ENCODE measurements at places on chromosomes 11 and 22.
A peak's percentile ranks its signal among the peaks of the same experiment; 100 is the strongest.

DNA sequence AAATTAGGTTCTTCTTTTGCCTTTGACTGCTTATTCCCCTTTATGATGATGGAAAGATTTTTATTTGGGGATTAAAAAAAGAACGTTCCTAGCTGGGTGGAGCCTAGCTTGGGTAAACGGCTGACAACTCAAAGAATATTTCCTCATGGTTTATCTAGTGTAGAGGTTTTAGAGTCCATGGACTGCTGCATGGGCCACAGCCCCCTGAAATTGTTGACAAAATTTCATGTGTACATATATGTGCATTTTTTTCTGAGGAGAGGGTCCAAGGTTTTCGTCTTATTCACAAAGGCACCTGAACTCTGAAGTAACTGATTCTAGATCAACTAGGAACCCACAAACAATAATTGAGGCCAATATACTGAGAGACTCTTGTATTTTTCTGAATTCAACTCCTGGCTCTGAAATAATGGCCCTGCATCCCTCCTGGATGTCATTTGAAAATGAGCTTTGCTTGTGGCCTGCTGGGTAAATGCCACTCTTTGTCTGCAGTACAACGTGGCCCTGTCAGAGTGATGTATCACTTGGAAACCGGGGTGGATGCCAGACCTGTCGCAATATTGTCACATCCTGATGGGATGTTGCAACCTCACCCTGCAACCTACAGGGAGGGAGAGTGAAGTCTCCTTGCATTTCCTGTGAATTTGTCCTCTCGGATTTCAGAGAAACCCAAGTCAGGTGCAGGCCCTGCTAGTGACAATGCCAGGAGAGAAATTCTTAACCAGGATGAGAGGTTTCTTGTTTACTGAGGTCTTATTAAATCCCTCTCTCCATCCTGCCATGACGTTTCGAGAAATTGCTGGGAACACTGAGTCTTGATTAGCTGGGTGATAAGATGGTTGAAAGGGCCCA is 33.8 kb downstream of the EHF start:
- peak; percentile 36 for DNase-seq

- no peak for DNase-seq
Measured at GRCh38 chr11:120546312-120547205, 35.0 kb downstream of the GRIK4 start.

DNA sequence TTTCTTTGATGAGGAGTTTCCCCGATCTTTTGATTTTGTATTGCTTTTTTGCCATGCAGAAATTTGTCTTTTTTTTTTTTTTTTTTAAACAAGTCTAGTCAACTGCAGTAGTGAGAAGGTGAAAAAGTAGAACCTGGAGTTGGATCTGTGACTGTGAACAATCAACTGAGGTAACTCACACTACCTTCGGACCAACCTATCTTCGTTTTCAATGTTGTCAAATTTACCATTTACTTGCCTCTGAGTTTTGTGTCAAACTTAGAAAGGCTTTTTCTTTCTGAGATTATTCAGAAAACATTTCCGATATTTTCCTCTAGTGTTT is 20.5 kb downstream of the KLHL22 start:
- no peak for DNase-seq

GRCh38 chr11:126491092-126491491 is 135.6 kb downstream of the ST3GAL4 start:
- no peak for DNase-seq

GRCh38 chr11:72298931-72299330 is 55.0 kb upstream of the PHOX2A start:
- DNase-seq, result no peak

- no peak for DNase-seq
Measured at GRCh38 chr22:41237036-41237706, 3.6 kb downstream of the CHADL start.

- no peak for DNase-seq
Measured at GRCh38 chr11:65207918-65208784, 26.4 kb downstream of the CAPN1 start.

DNA sequence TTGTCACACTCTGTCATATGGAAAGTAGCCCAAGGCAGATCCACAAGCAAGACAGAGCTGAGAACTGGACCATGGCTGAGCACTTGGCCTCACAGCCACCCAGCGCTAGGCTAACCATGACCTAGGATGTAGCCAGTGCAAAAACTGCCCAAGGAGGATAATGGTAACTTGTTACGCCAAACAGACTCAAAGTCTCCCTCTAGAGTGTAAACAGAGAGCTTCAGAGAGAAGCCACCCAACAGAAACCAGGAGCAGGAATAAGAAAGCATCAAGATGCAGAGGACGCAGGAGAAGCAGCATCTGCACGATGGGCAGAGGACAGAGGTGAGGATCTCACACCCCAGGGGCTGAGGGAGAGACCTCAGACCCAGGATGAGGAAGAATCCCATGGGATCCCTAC is 97.9 kb downstream of the RCN1 start:
- DNase-seq, result no peak

DNA sequence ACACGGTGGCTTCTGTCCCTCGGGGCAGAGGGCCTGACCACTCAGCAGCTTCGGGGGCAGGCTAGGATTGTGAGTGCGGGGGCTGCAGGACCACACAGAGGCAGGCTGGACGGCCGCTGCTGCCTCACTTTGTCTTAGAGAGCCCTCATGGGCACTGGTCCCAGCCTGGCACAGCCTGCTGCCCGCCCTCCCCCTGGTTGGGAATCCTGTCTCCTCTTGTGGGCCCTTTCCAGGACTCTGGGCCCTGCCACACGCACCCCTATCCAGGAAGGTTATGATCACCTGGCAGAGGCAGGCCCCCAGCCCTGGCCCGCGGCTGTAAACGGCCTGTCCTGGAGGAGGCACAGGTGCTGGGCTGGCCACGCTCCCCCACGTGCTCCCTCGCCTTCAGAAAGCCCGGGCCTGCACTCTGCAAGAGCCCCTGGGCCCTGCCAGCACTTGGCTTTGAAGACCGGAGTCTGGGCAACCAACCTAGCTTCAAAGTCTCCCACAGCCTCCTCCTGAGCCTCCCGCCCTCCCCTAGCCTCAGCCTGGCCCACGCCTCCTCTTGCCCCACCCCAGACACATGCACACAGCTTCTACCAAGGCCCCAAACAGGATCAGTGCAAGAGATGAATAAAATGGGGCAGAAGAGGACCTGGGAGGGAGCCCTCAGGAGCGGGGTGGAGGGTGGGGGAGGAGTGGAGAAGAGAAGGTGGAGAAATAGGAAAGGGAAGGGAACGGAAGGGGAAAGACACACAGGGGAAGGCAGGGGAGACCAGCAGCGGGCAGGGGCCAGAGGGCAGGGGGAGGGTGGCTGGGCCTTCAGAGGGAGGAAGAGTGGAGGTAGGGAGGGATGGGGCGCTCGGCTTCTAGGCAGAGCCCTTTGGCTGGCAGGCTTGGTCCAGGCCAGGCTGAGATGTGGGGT is 31.0 kb downstream of the SYT7 start:
- no peak for DNase-seq

- no peak for DNase-seq
Measured at GRCh38 chr11:18365741-18366140, 28.6 kb upstream of the LDHA start.

GRCh38 chr22:45534339-45535192 is 31.9 kb downstream of the FBLN1 start:
- DNase-seq, result no peak

GRCh38 chr22:49986325-49986724 is 25.8 kb downstream of the PIM3 start:
- no peak for DNase-seq

DNA sequence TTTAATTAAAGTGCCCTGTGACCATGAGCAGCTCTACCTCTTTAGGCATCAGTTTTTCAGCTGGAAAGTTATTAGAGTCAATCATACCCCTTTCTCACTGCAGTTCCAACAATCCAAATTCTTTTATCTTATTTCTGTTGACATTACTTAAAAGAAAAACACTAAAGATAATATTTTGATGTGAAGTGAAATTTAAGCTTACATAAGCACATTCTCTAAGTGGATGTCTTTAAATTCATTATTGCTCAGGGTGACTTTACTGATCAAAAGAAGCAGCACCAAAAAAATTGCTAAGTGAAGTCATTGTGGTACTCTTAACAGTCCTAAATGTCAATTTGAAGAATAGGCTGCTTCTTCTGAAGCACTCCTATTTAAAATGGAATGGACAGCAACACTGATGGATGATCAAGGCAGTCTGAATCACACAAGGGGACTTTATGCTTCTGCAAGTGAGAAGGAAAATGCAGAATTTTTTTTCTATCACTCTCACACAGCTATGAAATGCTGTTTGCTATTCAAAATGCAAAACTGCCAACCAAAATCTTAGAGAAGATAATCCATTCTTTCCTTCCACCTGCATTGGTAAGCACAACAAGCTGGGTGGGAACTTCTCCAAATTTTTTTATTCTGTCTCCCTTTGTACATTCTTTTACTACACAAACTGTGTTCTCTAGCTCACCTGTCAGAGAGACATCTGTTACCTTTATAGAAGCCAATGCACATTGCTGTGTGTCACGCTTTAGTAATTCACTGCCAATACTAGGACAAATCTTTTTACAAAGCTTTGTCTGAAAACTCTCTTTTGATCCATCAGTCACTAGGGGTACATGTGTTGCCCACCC is 179.9 kb downstream of the GRIA4 start:
- DNase-seq, result no peak

GRCh38 chr11:12950670-12951069 is 58.4 kb upstream of the RASSF10 start:
- DNase-seq, result no peak

DNA sequence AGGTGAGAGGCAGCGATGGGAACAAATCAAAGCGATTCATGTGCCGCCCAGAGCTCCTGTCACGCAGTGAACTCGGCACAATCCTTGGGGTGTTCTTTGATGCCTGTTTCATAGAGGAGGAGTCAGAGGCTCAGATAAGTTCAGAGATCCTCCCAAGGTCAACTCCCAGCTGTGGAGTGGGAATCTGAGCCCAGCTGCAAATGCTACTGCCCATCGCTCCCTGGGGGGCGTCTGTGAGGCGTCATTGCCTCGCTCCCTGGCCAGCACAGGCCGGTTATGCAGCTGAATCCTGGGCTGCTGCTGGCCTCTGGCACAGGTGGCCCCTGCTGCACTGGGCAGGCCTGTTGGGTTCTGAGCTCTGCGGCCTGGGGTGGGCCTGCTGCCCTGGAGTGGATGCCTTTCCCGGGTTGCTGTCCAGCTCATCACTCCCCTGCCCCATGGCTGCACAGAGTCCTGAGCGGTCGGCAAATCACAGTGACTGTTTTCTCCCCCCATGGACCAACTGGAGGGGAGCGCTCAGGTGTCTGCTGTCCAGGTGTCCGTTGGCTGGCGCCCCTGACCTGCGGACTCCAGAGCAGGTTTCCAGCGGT is 36.3 kb upstream of the SHISAL1 start:
- DNase-seq, result no peak

DNA sequence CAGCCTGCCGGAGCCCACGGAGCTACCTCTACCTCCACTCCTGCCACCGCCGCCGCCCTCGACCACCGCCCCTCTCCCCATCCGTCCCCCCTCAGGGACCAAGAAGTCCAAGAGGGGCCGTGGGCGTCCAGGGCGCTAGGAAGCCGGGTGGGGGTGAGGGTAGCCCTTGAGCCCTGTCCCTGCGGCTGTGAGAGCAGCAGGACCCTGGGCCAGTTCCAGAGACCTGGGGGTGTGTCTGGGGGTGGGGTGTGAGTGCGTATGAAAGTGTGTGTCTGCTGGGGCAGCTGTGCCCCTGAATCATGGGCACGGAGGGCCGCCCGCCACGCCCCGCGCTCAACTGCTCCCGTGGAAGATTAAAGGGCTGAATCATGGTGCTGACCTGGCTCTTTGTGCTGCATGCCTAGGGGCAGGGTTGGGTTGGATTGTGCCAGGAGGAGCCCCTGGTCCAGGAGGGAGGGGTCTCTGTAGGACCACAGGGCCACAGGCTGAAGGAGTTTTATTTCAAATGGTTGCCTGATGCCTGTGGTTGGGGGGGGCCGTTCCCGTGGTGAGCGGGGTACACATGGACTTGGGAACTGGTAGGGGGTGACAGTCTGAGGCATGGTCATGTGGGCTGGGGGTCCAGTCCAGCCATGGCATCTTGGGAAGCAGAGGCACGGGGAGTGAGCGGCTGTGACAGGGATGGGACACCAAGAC is 2.3 kb downstream of the PTPRCAP start:
- DNase-seq, result no peak

GRCh38 chr11:60970369-60970774 is 1.1 kb upstream of the CD6 start:
- no peak for DNase-seq

GRCh38 chr11:119421351-119421750 is 1.6 kb downstream of the THY1 start:
- no peak for DNase-seq

DNA sequence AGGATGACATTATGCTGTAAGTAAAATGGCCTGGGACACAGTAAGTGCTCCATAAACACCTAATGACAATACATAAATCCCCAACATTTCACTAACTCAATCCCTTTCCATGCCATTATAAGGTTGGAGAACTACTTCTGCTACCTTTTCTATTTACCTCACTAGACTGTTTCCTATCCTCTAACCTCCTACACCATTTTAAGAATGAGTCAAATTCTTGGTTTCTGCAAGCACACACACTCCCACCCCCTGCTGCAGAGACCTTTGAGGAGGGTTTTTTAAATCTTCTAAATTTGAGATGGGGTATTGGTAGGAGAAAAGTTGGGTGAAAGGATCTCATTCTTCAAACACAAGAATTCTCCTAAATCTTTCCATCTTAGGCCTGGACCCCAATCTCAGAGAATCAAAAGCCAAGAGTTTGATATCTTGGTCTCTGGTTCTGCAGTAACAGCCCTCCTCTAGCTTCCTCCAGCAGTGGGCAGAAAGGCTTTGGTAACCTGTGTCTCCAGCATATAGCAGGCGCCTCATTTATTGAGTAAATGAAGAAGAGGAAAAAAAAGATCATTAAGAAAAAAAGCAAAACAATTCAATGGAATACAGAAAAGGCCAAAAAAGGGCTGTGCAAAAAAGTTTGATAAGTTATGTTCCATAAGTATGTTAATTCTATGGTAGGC is 42.3 kb downstream of the SYTL2 start:
- DNase-seq, result no peak

- peak; percentile 2 for DNase-seq
Measured at GRCh38 chr22:48635816-48636215, 1191.9 kb downstream of the BRD1 start.

DNA sequence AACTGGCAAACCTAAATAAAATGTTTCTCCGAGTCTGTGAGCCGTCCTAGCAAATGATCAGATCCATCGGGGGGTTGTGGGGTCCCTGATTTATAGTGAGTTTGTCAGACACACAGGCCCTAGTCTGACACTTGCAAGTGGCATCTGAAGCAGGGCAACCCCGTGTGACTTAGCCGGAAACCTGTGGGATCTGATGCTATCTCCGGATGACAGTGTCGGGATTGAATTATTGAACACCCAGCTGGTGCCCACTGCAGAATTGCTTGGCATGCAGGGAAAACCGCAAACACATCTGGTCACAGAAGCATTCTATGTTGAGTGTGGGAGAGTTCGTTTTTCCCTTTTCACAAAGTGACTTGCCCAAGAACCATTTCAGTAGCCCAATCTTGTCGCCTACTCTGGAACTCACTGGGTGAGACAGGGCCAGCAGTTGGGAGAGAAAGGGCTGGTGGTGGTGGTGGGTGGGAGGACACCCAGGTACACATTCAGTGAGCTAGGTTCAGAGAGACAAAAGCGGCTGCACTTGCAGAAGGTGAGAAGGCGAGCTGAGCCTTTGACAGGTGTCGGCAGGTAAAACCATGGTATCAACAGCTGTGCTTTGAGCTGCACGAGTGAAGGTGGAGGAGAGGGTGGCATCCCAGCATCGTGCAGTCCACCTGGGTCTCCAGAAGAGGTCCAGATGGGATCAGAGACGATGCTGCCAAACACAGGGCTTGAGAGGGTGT is 33.7 kb upstream of the B3GAT1 start:
- no peak for DNase-seq

GRCh38 chr11:118485273-118485672 is 42.0 kb upstream of the TTC36 start:
- no peak for DNase-seq

GRCh38 chr11:57662893-57663292 is 5.0 kb upstream of the ZDHHC5 start:
- DNase-seq, result no peak

All from GF-D8 (cell line).